ENCODE measurements at places on chromosomes 1 and 21.

DNA sequence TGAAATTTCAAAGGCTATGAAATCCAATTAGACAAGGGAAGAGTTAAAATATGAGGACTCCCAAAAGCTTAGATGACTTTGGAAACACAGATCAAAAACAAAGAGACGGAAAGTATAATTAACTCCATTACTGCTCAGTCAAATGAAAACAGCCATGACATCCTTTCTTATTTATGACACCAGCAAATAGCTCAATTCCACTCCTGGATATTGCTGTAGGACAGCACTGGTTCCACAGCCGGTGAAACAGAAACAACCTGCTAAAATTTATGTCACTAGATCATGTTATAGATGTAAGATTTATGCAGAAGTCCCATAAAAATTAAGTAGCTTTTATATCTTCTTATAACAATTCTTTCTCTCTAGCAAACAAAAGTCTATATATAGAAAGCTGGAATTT lies 65.6 kb upstream of the RRP15 start:
- DNase-seq = no peak

DNA sequence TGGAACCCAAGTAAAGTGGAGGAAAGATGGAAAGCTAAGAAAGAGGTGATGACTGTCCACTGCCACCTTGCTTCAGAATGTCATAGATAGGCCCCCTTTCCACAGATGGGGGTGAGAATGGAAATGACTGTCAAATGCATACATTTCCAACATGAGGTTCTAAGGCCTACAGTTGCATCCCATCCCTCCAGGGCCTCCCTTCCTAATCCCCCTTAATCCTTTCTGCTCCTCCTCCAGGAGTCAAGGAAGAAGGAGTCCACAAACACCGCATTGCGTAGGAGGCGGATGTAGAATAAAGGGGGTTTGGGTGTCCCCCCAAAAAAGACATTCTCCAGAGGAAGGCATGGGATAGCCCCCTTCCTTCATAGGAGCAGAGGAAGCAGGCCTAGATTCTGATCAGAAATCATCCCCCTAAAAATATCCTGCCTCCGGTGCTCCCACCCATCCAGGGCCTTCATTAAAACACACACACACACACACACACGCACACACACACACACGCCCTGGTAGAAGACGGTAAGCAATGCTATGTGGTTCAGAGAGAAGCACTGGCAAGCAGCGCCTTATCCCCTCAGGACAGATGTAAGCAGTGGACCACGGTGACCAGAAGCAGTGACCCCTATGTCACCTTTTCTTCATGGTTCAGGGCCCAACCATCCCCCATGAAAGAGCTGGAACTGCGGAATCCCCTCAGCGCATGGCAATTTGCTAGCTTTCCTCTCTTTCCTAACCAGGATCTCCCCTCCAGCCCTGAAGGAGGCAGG lies 2.0 kb downstream of the SV2A start:
- DNase-seq = no peak

GRCh38 chr1:58893257-58893869 lies 109.5 kb upstream of the JUN start:
- DNase-seq = no peak

DNA sequence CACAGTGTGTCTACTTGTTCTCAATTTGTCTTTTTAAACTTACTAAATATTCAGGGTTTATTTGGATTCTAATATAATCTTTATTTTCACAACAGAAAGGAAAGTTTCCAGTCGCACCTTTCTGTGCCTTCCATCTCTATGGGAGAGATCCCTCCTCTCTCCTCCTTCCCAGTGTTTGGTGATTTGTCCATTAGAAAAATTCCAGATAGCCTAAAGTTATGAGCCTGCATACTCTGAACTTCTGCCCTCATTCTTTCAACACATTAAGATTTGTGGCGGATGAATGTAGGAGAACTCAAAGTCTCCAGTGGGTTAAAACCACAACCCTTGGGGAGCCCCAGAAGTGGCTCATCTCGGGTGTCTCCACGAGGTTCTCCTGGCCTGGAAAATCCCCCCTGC lies 3.6 kb downstream of the NHLH2 start:
- no peak for DNase-seq

DNA sequence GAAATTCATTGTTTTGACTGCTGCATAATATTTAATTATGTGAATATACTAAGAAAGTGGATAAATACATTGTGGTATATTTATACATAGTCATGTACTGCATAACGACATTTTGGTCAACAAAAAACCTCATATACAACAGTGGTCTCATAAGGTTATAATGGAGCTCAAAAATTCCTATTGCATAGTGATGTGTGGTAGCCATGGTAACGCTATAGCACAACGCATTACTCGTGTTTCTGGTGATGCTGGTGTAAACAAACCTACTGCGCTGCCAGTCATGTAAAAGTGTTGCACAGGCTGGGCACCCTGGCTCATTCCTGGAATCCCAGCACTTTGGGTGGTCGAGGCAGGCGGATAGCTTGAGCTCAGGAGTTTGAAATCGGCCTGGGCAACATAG lies 52.6 kb upstream of the NHLH2 start:
- DNase-seq = no peak

GRCh38 chr1:235802573-235803346 lies 63.9 kb downstream of the LYST start:
- DNase-seq = no peak

DNA sequence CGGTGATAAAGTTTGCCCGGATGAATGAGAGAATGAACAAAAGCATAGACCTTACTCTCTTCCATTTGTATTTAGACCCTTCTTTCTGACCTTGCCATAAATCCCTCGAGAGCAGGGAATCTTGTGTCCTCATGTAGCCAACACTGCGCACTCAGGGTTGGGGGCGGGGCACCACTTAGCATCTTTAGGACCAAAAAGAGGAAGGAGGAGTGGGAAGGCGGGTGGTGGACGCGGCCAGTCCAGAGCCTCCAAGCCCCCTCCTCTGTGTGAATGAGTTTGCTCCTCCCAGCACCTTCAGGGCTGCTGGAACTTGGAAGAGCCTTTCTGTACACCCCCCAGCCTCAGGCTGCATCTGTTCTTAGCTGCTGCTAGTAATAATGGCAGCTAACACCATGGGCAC lies 141.9 kb upstream of the TMEM51 start:
- no peak for DNase-seq

- no peak for DNase-seq
These were observed 52.8 kb upstream of the TRABD2B start for GRCh38 chr1:48049823-48050535.

DNA sequence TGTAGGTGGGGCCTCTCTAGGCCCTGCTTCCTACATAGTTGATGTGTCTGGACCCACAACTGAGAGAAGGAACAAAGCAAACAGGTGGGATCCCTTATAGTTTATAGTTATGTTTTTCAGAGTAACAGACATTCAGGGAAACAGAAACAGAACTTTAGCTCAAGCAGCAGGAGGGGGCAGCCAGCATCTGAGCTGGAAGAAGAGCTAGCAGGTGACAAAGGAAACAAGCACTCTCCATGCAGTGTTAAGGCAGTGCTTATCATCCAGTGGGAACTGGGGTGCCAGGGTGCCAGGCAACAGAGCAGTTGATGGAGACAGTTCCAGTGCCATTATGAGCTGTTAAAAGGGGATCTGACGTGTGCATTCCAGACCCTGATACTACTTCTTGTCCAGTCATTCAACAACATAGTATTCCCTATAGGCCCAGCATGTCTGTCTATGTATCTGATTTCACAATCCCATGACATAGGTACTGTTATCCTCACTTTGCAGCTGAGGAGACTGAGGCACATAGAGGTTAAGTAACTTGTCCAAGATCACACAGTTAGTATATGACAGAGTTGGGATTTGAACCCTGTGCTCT lies 13.5 kb downstream of the HIVEP3 start:
- no peak for DNase-seq

GRCh38 chr1:2400950-2401649 lies 9.5 kb downstream of the RER1 start:
- DNase-seq = no peak

DNA sequence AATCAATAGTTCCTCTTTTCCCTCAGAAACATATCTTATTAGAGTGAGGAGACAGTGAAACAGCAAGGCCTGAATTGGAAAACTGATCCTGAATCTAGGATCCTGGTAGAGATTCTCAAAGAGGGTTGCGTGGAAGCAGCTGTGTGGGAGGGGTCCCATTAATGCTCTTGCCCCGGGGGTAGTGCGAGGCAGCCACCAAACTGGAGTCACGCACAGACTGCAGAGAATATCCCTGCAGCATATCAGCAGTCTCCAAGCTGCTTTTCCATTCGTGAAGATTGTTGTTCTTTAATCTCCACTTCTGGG lies 150.1 kb downstream of the DISC1 start:
- DNase-seq = no peak

Data from hippocampal formation (tissue), 2 donors.